Renal cortex interstitium (tissue), 15 donors: ENCODE measurements at places on chromosomes 7 and 10. TPM values are rescaled to one million over a fixed set of nuclear protein-coding genes. Genes with fewer than 3 reads are reported as not detected.

- no peak for DNase-seq
These were observed 136.9 kb downstream of the SLIT1 start for GRCh38 chr10:97048649-97049427.

DNA sequence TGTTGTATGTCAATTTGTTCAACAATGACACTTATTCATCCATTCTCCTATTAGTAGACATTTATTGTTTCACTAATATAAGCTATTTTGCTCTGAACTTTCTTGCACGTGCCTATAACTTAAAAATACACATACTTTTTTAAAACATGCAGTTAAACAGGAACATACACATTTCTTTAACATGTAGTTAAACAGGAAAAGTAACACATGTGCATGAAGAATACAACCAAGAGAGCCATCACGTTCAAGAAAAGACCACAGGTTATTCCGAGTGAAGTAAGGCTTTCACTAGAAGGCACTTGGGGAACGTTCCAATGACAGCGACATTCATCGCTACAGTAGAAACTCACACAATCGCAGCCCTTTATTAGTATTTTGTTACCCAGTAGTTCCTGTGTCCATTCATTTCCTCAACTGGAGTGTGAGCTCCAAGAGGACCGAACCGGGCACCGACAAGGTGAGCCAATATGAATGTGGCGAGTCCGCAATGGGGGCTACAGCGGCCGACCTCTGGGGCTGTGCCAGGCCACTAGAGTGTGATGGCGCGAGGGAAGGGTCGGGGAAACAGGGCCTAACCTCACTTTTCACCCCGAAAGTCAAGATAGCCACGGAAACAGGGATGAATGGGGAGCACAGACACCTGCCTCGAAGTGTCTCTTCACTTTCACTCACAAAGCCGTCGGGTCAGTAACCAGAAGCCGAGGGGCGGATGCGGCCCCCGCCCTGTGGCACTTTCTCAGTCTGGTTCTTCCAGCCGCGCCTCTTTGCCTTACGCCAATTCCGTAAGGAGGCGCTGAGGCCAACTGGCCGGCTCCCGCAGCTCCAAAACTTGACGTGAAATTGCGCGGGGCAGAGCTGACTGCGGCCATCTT is 775 bp upstream of the SEPTIN7 start:
- peak; percentile 88 for DNase-seq

CALHM1 gene
- polyA plus RNA-seq = 0.06 TPM

ANKRD22 gene
- not detected for polyA plus RNA-seq

DNA sequence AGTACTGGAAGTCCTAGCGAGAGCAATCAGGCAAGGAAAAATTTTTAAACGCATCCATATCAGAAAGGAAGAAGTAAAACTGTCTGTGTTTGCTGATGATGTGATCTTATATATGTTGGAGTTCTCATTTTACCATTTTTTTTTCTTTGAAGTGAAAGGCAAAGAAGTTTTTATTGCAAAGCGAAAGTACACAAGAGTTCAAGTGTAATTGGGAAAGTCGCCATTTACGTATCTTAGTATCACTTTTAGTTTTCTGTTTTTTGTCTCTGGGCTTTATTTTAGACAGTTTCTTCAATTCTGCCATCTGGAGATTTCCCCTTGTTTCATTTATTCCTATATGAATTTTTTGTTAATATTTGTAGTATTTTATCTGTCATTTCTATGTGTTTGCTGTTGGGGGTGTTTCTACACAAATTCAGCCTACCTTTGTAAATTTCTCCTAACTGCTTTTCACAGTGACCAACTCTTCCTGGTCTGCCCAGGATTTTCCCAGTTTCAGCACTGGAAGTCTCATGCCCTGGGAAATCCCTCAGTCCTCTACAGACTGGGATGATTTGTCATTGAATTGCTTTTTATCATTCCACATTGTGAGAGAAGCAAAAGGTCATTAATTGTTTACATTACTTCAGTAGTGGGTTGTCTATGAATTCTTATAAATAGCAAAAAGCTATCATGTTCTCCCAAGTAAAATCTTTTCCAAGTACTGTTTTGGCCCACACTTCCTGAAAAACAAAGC is 23.2 kb downstream of the BET1 start:
- DNase-seq = no peak

FBXL13 gene
- polyA plus RNA-seq = 2.9 TPM

DNA sequence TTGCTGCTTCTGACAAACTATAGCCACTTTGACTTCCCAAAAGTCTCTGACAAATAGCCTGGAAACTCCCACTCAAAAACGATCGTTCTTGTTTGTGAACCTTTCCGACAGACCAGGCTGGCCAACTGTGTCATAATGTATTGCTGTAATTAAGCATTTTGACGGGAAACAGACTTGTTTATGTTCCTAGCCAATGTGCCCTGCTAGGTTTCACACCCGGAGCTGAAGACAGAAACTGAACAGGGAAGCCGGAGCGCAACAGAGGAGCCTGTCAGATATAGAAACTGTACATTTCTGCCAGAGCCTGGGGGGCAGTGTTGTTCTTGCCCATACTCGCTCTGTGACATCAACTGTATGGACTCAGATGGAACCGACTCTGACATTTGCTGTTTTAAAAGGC is 55.3 kb upstream of the C7orf33 start:
- peak; percentile 57 for DNase-seq

SPDYE11 gene
- 0.47 TPM for polyA plus RNA-seq

- no peak for DNase-seq
These were observed 324.1 kb downstream of the LRMDA start for GRCh38 chr10:75755528-75755927.

DNA sequence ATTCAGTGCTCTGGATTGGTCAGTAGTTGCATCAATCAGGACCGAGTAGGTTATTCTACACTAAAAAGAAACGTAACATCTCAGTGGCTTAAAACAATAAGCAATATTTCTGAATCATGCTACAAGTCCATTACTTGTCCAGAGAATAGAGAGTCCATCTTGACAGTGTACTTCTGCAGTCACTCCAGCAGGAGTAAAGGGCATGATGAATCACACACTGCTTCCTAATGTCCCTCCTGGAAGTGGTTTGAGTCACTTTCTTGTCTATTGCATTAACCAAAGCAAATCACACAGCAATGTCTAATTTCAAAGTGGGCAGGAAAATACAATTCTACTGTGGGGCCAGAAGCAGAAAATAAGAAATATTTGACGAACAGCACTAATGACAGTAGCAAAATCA is 124.8 kb downstream of the TSPAN12 start:
- DNase-seq = no peak

FLNC gene
- 23.6 TPM for polyA plus RNA-seq

ANKRD7 gene
- 3.2 TPM for polyA plus RNA-seq

DNA sequence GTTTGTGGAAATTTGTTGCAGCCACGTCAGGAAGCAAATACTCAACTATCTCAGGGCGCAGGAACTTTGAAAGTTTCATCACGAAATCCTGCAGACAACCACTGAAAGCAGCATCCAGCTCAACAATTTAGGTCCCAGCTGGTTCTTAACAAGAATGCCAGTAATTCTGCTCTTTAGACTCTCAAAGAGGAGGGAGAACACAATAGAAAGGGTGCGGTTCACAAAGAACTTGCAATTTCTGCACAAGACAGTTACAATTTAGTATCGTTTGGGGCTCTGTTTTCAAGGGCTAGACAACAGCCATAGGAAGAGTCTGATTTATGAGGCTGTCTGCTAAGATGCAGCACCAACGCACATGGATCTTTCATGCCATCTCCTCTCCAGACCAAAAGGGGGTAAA is 223.1 kb downstream of the FGFR2 start:
- DNase-seq = no peak

GDF2 gene
- polyA plus RNA-seq = not detected

ZFAND2A gene
- polyA plus RNA-seq = 19.3 TPM

DNA sequence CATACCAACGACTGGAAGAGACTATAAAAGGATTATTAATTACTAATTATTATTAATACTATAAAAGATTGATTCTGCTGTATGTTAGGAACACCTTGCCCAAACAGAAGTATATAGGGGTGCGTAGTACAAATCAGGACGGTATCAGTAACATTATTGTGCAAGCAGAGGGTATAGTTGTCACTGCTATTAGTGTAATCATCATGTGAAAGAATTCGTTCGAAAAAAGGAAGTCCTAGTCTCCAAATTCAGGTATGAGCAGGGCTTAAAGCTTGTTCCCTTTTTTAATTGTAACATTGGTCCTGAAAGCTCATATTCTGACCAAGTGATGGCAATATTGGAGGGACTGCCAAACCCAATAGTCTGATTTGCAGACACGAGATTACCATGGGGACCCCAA is 81.8 kb downstream of the THSD7A start:
- no peak for DNase-seq

APBB1IP gene
- polyA plus RNA-seq = 1.4 TPM

DNA sequence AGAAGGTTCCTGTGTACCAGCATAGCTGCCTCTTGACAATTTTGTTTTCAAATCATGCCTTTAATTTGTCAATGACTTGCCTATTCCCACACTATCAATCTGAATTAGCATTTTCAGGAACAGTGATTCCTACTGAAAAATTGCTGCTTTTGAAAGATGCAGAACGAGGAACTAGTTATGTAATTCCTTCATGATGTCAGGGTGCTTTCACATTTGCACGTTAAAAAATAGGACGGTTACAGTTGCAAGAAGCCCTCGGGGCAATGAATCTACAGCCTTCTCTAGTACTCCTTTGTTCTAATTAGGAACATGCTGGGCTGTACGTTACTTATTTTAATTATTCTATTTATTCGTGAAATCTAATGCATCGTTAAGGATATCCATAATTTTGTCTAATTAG is 253.9 kb downstream of the OTUD1 start:
- no peak for DNase-seq

- no peak for DNase-seq
These were observed 33.0 kb upstream of the RET start for GRCh38 chr10:43043773-43044447.

NPTX2 gene
- polyA plus RNA-seq = 3.1 TPM

DNA sequence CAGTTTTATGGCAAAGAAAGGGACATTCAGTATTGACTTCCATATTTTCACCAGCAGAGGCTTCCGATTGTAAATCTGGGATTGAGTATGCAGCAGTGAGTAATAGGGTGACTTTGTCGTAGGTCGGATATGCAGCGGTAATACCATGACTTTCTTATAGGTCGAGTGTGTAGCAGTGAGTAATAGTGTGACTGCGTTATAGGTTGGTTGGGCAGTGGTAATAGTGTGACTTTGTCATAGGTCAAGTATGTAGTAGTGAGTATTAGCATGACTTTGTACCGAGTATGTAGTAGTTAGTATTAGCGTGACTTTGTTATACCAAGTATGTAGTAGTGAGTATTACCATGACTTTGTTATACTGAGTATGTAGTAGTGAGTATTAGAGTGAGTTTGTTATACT is 268.2 kb upstream of the ADARB2 start:
- DNase-seq = no peak
